ENCODE measurements at places on chromosomes 7 and 10. TPM values are rescaled to one million over a fixed set of nuclear protein-coding genes. Genes with fewer than 3 reads are reported as not detected.

Gene CFAP46
- total RNA-seq = not detected

DNA sequence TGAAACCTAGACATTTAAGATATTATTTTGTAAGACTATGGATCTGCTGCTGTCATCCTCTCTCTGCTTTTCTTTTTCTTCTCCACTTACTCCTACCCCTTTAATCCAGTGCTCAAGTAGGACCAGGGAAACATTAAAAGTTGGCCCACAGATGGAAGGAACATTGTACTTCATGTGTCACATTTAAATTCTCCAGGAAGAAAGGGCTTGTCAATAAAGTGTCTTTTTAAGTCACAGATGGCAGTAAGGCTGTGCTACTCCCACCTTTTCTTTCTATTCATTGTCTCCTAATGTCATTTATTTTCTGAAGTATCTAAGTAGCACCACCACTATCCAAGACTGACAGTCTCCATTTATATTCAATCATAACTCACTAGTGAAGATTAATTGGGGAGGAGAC lies 737.7 kb upstream of the C7orf33 start:
- DNase-seq = no peak

DNA sequence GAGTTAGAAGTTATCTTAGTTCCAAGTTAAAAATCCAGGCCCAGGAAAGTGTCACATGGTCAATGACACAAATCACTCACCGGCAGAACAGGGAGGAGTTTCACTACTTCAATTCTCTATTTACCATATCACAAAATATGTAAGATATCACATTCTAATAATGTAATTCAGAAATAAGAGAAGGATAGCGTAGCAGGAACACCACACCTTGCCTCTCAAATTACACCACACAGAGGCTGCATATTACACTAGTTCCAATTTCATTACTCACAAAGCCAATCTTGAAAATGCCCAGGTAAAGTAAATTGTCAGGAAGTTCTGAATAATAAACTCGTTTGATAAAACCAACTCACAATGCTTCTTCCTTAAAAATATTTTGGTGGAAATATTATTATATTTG lies 169.2 kb downstream of the CTTNBP2 start:
- no peak for DNase-seq

- no peak for DNase-seq
These were observed 8.1 kb downstream of the FAM131B start for GRCh38 chr7:143354376-143354775.

DNA sequence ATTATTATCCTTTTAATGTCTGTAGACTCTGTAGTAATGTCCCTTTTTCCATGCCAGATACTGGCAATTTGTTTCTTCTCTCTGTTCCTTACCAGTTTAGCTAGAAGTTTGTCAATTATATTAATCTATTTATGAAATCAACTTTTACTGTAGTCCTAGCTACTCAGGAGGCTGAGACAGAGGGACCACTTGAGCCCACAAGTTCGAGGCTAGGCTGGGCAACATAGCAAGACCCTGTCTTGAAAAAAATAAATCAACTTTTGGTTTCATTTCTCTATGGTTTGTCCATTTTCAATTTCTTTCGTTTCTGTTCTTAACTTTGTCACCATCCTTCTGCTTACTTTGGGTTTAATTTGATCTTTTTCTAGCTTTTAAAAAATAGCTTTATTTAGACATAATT lies 42.5 kb upstream of the PLA2G12B start:
- DNase-seq = no peak

DNA sequence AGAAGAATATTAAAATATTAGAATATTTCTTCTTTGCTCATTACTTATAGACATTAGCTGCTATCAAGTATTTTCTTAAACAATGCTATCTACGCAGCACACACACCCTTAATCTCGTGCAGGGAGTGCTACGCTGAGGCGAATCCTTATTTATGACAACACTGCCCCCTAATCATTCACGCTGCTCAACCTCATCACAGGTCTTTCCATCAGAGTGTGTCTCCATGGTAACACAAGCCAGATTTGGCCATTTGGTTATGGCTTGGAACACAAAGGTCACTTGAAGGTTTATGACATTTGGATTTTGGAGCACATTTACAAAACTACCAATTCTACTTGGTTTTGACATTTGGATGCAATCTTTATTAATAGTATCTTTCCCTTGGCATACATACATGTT lies 45.4 kb upstream of the MYO3A start:
- DNase-seq = no peak

- DNase-seq = no peak
These were observed 68.9 kb upstream of the ANTXRL start for GRCh38 chr10:46217752-46218453.

Measured in transverse colon (tissue), 4 donors.